Spinal cord (tissue), 10 donors: ENCODE measurements at places on chromosomes 2 and 18. TPM values are rescaled to one million over a fixed set of nuclear protein-coding genes. Genes with fewer than 3 reads are reported as not detected.

Gene MSTN
- total RNA-seq: 1.2 TPM

Gene ITGA4
- total RNA-seq: 23.0 TPM

Gene TXNDC2
- total RNA-seq: not detected

Gene ZNF521
- total RNA-seq: 64.4 TPM

Gene SNRPD1
- total RNA-seq: 65.4 TPM

Gene C2orf66
- 0.28 TPM for total RNA-seq

Gene DSC2
- 8.3 TPM for total RNA-seq

Gene SLC8A1
- 83.2 TPM for total RNA-seq

Gene IL1R1
- total RNA-seq: 10.9 TPM

Gene GPC1
- total RNA-seq: 27.2 TPM

Gene CDK5R2
- 2.9 TPM for total RNA-seq

Gene LIMS2
- total RNA-seq: 6.0 TPM

Gene FBXO48
- total RNA-seq: 0.72 TPM

Gene THSD7B
- total RNA-seq: 10.8 TPM

Gene C1GALT1C1L
- total RNA-seq: 1.3 TPM

Gene HRH4
- total RNA-seq: 0.20 TPM

Gene OTX1
- total RNA-seq: not detected

Gene SULT1C4
- 36.7 TPM for total RNA-seq

Gene FAM237A
- total RNA-seq: not detected

Gene C2orf42
- total RNA-seq: 20.7 TPM

Gene FAP
- total RNA-seq: 27.6 TPM

Gene REG1B
- total RNA-seq: not detected

Gene METTL21A
- total RNA-seq: 25.7 TPM

Gene MLPH
- total RNA-seq: 29.3 TPM

Gene CFAP221
- 15.3 TPM for total RNA-seq

Gene TRABD2A
- 2.9 TPM for total RNA-seq

Gene PLCL1
- total RNA-seq: 12.1 TPM

Gene RAB27B
- total RNA-seq: 13.3 TPM
